ENCODE measurements at places on chromosomes 16 and 17.

- no peak for DNase-seq
Measured at GRCh38 chr16:86956437-86956836, 360.8 kb downstream of the C16orf95 start.

GRCh38 chr17:14334276-14334840, 33.5 kb downstream of the HS3ST3B1 start:
- no peak for DNase-seq

DNA sequence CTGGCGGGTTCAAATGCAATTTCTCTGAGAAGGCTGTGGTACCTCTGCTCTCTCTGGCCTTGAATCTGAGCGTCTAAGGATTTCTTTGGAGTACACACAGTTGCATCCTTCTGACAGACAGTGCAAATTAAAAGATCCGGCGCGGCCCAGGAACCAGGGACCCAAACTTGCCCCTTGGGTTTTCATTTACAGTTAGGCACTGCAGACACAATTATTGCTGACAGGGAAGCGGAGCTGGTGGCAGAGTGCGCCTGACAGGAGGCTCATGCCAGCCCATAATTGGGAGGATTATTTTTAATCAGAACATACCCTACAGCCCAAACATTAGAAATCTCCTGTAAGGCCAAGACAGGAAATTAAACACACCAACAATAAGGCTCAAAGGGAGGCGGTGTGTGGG, 1023.4 kb upstream of the RBFOX1 start:
- no peak for DNase-seq

GRCh38 chr17:61877837-61878236, 14.5 kb upstream of the BRIP1 start:
- no peak for DNase-seq

- no peak for DNase-seq
Measured at GRCh38 chr16:82033683-82034300, 1.3 kb upstream of the HSD17B2 start.

DNA sequence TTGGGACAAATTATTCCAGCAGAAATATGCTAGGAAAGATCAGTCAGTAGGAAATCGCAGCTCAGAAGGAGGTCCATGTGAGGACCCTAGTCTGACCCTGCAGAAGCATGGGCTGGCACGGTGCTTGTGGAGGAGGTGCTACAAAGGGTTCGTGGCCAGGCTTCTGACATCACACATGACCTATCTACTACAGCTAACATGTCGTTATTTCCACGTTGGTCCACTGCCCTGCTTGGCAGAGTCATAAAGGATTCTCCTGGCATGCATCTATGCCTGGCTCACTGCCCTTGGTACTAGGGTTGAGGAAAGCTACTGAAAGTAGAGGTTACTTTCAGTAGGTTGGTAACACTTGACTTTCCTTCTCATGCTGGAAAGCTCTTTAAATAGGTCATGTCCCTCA, 118.1 kb upstream of the SHISA6 start:
- no peak for DNase-seq

DNA sequence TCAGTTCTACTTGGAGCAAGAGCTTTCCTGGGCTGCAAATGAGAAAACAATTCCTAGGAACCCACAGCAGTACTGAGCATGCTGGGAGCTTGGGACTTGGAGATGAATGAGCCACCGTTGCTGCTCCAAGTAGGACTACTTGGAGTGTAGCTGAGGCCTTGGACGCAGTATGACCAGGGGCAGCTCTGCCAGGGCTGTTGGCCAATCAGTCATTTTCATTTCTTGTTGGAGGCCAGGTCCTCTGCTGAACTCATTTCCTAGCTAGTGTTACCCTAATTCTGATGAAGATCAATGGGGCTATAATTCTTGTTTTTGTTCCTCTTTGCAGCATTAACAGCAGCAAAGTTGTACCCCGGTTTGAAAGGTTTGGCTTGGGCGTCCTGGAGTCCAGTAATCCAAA, 8.0 kb upstream of the LGALS9 start:
- DNase-seq: no peak

DNA sequence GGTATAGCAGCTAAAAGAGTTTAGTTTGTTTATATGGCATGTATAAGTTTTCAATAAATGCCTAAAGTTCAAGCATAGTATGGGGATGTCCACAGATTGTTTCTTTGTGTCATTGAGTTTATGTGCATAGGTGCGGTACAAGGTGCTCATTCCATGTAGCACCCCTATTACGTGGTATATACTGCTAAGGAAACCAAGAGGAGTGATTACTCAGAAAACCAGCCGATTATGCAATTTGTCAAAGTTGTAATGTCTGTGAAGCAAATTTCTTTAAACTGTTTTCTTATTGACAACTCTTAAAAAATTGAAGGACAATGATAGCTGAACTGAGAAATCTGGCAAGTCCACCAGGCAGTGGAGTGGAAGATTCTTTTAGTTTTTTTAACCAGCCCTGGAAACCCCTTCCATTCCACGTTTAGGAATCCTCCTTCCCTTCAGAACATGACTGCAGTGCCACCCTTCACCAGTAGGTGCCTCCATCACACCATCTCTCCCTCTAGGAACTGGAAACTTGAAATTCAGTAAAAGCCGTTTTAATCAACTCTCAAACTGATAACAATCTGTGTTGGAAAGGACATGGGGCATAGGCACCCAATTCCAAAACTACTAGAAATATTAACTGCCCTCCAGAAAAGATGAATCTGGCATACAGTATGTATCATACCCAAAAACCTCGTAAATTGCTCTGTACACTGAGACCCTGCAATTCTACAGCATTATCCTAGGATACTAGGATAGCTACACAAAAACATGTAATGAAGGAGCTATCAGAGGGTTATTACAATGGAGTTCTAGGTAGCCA, 43.5 kb downstream of the REXO5 start:
- peak; percentile 78 for DNase-seq

GRCh38 chr16:49857423-49858181, 1.7 kb upstream of the ZNF423 start:
- DNase-seq: peak; percentile 70

- DNase-seq: no peak
Measured at GRCh38 chr17:20203761-20204263, 194.7 kb downstream of the SPECC1 start.

DNA sequence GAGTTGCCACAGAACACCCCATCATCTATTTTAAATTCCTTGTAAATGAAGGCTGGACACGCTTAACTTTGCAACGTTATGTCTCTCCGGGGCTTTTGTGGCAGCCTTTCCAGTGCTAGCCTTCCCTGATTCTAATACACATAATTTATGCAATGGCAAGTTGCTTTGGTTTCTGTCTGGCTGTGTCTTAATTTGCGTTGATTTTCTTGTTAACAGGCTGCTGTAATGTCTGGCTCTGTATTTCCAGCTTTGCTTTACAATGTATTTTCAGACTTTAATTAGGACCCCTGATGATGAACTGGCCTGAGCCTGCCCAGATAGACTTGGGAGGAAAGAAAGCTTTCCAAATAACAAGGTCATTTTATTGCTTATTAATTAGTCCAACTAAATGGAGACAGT, 30.3 kb downstream of the ARSG start:
- DNase-seq: no peak

- no peak for DNase-seq
Measured at GRCh38 chr17:44854192-44854591, 6.5 kb downstream of the HIGD1B start.

GRCh38 chr16:27638833-27639560, 89.1 kb downstream of the KATNIP start:
- DNase-seq: no peak

DNA sequence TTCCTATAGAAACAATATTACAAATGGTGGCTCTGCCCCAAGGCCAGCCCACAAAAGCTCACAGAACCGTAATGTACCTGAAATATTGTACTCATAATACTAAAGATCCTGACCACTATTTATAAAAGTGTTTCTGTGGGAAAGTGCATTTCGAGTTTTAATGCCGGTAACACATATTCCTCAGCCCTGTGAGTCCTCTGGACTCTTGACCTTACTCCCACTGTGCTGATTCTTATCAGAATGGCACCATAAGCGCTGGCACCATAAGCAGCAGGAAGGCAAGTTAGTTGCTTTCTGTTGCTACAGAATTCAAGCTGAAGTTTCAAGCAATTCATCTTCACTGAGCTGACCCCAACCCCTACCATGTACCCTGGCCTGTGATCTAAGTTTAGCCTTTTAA, 36.4 kb upstream of the MED13 start:
- DNase-seq: no peak

GRCh38 chr16:85193115-85193493, 80.8 kb upstream of the CIBAR2 start:
- DNase-seq: no peak

DNA sequence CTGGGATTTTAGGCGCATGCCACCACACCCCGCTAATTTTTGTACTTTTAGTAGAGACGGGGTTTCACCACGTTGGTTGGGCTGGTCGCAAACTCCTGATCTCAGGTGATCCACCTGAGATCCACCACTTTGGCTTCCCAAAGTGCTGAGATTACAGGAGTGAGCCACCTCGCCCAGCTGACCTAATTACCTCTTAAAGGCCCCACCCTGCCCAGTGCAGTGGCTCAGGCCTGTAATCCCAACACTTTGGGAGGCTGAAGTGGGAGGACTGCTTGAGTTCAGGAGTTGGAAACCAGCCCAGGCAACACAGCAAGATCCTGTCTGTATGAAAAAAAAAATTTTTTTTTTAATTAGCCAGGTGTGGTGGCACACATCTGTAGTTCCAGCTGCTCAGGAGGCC, 2.9 kb upstream of the COASY start:
- DNase-seq: no peak

GRCh38 chr16:29111421-29111820, 126.6 kb downstream of the LAT start:
- DNase-seq: no peak

DNA sequence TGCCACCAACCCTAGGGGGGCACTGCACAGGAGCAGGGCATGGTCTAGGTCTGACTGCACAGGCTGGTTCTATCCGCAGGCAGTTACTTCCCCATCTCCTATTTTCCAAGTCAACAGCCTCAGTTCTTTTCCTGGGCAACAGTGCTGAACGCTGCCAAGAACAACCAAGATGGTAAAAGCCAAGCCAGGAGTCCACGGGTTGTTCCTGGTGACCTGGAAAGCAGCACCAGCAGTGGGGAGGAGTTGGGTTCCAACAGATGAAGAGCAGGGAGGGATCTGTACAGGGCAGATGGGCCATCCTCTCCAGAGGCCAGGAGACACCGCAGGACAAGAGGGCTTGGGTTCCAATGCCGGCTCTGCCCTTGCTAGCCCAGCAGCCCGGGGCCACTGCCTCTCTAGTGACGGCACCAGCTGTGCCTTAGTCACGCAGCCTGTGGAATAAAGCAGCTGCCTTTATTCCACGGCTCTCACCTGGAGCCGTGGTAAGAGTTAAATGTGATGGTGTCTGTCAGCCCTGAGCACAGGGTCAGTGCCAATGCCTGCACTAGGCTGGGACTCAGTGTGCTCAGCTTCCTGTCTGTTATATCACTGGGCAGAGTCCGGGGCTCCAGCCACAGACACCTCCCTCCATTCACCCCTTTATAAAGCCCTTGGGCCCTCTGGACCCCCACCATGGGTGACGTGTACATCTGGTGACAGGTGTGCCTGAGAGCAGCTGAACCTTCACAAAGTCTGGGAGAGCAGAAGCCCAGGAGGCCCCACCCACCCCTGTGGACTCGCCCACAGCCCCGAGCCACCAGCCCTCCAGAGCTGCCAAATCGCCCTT, 44.9 kb downstream of the MARF1 start:
- no peak for DNase-seq

- DNase-seq: no peak
Measured at GRCh38 chr17:17513626-17514025, 17.4 kb upstream of the RASD1 start.
